ENCODE measurements at places on chromosomes 3 and 15.

- DNase-seq, result no peak
Measured at GRCh38 chr15:31255732-31256377, 70.8 kb upstream of the KLF13 start.

- no peak for DNase-seq
Measured at GRCh38 chr15:65264863-65265430, 21.7 kb downstream of the PARP16 start.

DNA sequence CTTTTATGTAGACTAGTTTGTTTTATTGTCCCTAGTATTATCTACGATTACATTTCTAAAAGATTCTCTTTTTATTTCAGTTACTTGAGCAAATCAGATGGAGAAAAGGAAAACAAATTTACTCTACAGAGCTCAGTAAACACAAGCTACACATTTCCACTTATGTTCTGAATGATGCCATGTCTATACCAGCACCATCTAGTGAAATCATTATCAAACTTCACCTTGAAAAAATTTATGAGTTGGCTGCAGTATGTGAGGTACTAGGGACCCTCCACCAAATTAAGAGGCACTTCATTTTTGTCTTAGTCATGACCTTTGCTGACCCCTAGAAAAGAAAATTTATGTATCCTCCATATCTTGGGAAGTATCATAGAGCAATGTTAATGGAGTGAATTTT lies 827.4 kb downstream of the SI start:
- no peak for DNase-seq

DNA sequence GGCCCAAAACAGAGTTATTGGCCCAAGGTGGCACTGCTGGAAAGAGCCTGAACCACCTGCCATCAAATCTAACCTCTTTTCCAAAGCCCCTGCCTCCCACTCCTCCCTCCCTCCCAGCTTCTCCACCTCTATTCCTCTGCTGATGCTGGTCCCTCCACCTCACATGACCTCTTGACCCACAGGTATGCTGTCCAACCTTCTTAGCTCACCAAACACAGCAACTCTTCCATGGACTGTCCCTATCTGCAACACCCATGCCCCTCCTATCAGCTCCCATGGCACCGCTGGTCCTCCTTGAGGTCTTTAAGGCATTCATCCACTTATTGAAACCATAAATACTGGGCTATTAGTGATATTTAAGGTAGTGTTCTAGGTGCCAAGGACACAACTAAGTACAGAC lies 12.6 kb downstream of the NUP210 start:
- DNase-seq, result no peak

DNA sequence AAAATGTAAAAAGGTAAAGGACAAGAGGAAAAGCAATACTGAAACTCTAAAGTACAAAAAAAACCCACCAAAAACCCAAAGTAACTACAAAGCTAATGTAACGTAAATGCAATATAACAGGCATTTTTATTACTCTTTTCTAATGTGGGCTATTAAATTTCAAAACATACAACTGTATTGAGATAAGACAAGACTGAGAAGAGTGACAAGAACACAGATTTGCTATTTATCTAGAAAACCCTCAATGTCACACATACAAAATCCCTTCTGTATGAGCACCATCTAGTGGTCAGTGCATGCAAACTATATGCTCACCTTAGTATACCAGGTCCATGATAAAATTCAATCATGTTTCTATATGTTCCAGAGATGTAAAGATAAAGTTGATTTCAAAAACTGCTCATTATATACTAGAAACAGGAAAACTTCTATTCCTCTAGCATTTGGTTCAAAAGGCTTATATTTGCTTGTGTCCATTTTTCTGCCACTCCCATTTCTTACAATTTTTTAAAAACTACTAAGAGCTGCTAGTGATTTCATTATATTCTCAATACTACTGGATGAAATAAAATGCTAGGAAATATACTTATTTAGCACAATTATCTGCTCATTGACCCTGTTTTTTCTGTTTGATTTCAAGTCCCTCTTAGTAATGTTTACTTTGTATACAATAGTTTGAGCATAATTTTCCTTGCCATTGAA lies 111.4 kb downstream of the DLG1 start:
- peak; percentile 60 for DNase-seq

- DNase-seq, result no peak
Measured at GRCh38 chr15:36294359-36294758, 285.1 kb upstream of the CDIN1 start.

- DNase-seq, result no peak
Measured at GRCh38 chr3:141546586-141546985, 59.8 kb downstream of the RASA2 start.

DNA sequence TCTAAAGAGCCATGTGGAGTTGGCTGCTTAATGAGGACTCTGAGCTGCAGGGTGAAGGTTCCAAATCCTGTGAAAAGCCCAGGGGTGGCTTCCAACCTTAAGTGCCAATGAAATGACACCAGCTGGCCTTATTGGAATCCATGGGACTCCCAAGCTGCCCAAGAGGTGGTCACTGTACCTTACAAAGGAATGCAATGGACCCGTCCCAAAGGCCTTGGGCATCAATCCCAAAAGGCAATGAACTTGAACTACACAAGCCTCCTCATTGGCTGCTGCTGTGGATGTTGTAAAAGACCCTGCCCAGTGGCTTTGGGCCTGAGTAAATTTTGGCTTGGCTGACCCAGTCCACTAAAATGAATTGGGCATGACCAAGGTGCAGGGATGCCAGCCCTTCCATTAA lies 129.3 kb downstream of the WNT5A start:
- no peak for DNase-seq

DNA sequence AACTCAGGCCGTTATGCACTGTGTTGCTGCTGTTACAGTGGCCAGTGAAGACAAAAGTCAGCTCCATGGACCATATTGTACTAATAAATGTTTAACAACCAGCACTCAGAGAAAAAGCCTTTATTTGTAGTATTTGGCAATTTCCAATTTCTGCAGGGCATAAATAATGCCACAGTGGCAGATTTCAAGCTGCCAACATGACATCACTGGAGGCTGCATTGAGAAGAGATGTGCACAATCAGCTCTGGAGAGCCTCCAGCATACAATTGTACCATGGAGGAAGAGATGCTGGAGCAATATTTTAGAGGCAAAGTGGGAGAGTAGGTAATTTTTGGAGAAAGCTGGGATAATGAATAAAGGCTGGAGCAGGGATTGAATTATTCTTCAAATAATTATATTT lies 9.7 kb upstream of the ALCAM start:
- DNase-seq, result no peak

GRCh38 chr15:45641999-45642932 lies 7.4 kb downstream of the SQOR start:
- no peak for DNase-seq

GRCh38 chr3:152738656-152739055 lies 96.3 kb upstream of the P2RY1 start:
- no peak for DNase-seq

GRCh38 chr3:19527746-19528145 lies 379.4 kb downstream of the KCNH8 start:
- no peak for DNase-seq

- peak; percentile 54 for DNase-seq
Measured at GRCh38 chr15:40054855-40055575, 16.0 kb upstream of the SRP14 start.

- DNase-seq, result no peak
Measured at GRCh38 chr3:153032891-153033290, 129.1 kb upstream of the RAP2B start.

DNA sequence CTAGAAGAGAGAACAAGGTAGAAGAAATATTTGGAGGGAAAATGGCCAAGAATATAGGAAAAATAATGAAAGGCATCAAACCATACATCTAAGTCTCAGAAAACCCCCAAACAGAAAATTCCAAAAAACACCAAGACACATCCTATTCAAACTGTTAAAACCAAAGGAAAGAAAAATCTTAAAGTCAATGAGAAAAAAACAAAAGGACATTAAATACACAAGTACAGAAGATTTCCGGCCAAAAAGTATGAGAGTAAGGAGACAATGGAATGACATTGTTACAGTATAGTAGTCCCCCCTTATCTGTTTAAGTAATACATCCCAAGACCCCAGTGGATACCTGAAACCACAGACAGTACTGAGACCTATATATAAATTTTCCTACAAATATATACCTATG lies 18.8 kb downstream of the CLASP2 start:
- DNase-seq, result no peak

DNA sequence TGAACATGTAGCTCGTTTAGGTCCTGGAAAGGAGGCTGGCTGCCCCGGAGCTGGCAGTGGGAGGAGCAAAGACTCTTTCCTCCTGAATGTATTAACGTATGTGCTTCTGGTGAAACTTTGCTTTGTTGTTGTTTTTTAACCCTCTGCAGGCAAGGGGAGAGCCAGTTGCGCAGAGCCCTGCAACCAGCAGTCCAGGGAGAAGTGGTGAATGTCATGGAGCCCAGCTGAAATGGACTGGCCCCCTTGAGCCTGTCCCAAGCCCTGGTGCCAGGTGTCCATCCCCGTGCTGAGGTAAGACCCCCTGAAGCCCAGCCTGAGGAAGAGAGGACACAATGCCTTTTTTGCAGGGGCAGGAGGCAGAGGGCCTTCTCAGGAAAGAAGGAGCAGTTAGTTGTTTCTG lies 33.3 kb downstream of the ST6GAL1 start:
- DNase-seq, result no peak

- DNase-seq, result peak; percentile 41
Measured at GRCh38 chr15:58980351-58980939, 7.0 kb upstream of the RNF111 start.

GRCh38 chr3:27713078-27713423 lies 9.1 kb downstream of the EOMES start:
- DNase-seq, result no peak

DNA sequence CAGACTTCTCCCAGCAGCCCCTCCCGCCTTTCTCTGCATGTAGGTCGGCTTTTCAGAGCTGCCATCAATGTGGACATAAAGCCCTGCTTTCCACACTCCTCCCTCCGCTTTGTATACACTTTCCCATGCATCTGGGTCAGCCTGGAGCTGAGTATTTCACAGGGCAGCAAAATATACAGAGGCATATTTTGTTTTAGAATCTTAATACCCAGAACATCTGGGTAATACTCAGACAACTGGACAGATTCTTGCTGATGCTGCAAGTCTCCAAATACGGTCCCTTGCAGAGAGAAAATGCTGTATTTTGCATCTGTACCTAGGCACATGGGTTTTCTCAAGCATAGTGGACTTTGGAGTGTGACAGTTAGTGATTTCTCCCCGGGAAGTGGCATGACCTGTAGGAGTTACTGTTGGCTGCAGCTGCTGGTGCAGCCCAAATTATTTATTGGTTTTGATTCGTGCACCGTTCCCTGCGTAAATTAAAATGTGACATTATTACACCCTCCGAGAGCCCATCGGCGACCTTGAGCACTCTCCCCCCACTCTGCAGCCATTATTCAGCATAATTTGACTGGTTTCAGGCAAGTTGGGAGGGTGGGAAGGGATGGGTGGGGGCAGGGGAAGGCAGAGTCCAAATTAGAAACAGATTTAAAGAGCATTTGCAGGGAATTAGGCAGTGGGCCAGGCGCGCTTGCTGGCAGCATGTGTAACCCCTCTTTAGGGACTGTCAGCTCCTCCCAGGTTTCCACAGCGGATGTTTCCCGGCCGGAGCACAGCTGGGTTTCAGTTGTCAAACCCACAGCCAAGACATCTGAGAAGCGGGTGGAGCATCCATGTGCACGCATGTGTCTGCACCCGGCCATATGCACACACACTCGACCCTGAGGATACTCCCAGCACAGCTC lies 100.8 kb downstream of the CPN2 start:
- no peak for DNase-seq

DNA sequence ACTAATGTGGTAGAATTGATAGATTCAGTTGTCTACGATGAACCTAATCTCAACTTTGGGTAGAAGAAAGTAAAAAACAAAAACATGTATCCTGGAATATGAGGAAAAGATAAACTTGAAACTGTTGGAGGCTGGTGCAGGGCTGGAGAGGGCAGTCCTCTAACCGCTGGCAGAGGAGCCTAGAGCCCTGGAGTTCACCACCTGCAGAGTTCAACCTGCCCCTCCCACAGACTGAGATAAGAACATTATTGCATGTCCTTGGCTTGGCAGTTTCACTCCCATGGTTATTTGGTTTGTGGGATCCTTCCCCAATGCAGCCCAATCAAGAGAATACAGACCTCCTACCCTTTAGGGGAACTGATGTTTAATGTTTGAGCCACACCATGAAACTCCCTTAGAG lies 53.2 kb upstream of the GATM start:
- no peak for DNase-seq

GRCh38 chr3:152443212-152444023 lies 174.7 kb downstream of the MBNL1 start:
- DNase-seq, result no peak

GRCh38 chr3:73121669-73122331 lies 60.3 kb downstream of the EBLN2 start:
- no peak for DNase-seq

DNA sequence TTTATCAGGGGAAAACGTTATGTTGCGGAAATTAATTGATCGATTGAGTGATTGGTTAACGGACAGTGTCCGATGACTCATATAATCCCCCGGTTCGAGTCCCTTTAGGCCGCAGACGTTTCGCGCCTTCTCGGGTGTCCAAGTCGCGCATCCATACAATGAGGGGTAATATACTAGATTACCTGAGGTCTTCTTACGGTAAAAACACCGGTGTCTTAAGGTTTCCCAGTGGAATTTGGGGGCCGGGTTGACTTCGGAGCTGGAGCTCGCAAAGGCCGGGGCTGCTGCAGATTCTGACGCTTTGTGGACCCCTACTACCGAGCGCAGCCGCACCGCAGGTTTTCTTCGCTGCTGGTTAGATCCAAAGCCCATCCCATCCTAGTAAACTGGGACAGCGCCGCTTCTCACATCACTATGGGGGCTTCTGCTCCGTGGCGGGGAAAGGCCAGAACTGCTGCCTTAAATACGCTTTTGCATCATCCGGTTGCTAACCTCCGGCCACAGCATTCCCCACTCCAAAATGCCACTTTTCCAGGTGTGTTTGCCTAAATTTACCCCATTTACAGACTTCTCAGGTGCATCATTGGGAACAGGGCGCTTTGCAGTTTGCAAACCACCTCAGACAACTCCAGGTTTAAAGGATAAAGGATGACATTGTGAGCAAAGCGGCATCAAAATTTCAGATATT lies 858 bp upstream of the SACM1L start:
- DNase-seq, result peak; percentile 66

GRCh38 chr3:23649448-23649847 lies 156.3 kb upstream of the UBE2E1 start:
- DNase-seq, result no peak

GRCh38 chr3:51024765-51025632 lies 350.3 kb downstream of the DOCK3 start:
- peak; percentile 66 for DNase-seq

- DNase-seq, result no peak
Measured at GRCh38 chr3:87173071-87173470, 54.0 kb upstream of the CHMP2B start.

- peak; percentile 53 for DNase-seq
Measured at GRCh38 chr15:80785335-80785734, 6.2 kb downstream of the CEMIP start.

- no peak for DNase-seq
Measured at GRCh38 chr3:62817678-62818077, 57.5 kb downstream of the CADPS start.

DNA sequence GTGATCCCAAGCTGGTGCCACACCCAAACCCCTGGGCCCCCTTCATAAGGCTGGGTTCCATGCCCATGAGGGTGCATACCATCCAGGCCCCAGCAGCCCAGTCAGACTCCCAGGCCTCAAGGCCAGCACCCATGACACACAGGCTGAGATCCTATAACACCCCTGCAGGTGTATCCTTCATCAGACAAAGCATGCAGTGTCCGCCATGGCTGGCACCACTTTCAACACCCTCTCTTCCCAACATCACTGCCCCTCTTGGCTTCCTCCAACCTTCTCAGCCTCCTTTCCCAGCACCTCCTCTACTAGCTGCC lies 3.5 kb downstream of the CCDC51 start:
- no peak for DNase-seq
